Mesenteric fat pad (tissue), 1 donor: ENCODE measurements at places on chromosomes 5 and 9. TPM values are rescaled to one million over a fixed set of nuclear protein-coding genes. Genes with fewer than 3 reads are reported as not detected.

- no peak for DNase-seq
Observed at GRCh38 chr5:82151204-82151603, 127.0 kb downstream of the RPS23 start.

DNA sequence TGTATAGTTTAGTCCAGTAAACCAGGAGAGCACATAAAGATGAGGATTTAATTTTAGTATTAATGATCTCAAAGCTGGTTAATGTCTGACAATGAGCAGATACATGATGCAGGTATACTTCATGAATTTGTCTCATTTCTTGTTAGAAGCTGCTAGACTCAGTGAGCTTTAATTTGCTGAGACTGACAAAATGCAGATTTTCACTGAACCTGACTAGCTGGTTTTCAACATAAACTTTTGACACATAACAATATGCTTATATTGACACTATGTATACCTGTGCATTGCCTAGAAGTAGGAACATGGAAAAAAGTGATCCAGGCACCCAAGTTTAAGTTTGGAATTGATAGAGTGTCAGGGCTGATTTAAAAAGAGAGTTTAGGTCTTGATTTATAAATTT is 10.8 kb downstream of the UBLCP1 start:
- no peak for DNase-seq

DNA sequence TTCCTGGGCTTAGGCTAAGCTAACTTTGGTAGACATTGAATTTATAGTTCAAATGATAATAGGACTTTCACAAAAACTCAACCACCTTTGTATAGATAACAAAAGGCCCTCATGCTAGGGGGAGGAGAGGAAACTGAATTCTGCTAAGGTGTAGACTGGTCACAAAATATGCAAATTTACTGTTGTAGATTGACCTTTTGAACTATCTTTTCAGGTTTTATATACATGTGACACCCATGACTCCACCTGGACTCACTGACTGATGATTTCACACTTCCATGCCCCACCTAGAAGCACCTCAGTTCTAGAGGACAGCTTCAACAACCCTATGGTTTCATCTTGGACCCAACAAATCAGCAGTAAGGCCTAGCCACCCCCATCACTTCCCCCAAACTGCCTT is 165.7 kb downstream of the CEMIP2 start:
- DNase-seq = no peak

DNA sequence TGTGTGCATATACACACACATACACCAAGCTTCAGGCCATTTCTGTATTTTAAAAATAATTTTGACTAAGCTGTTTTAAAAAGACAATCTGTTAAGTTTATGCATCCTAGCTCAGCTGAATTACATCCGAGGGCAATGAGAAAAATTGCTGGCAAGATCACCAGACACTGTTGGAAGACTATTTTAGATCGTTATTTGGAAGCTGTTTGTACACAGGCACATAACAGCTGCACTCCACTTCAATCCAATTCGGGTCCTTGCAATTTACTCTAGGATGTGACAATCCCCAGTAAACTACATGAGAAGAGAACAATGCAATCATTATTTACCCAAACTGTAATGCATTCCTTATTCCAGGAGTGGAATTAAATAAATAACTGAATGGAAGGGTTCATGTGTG is 79.3 kb upstream of the RASA1 start:
- DNase-seq = no peak

DNA sequence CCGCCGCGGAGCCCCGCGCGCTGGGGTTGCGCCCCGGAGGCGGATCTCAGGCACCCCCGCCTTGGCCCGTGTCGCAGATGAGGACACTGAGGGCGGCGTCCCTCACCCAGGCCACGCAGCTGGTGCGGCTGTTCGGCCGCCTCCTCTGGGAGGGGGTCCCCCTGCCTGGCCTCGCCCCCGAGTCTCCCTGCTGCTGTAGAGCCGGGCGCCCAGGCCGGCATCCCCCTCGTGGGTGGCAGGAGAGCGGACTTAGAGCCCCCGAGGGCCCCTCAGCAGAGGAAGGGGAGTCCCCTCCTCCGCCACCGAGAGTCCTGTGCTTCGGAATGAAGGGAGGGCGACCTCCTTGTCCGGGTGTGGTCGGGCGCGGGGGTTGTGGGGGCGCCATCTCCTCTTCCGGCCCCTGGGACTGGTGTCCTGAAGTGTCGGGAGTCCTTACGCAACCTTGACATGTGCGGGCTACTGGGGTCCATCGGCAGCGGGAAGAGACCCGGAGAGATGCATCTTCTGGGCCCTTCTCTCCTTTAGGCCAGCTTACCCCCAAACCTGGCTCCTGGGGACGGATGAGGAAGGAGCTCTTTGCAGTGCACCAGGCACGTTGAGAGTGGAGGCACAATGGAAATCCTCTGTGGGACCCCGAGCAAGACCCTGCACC is 11.7 kb upstream of the EXOSC2 start:
- DNase-seq = no peak

The IFNB1 gene
- not detected for total RNA-seq

DNA sequence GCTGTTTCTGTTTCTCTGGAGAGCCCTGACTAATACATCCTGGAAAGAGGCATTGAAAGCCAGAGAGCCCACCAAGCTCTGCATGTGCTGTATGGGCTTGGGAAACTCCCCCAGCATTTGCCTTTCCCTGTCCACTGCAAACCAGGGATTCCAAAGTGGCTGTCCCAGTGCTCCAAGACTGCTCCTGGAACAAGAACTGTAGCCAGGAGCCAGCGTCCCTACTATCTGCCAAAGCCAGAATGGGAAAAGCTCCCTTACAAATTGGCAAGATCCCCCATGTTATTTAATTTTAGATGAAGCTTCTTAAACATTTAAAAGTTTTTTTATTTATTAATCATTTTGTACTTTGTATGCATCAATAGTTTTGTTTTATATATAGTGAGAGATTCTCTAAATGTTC is 263.2 kb downstream of the GABRB2 start:
- DNase-seq = no peak

The EMB gene
- total RNA-seq = 49.1 TPM

DNA sequence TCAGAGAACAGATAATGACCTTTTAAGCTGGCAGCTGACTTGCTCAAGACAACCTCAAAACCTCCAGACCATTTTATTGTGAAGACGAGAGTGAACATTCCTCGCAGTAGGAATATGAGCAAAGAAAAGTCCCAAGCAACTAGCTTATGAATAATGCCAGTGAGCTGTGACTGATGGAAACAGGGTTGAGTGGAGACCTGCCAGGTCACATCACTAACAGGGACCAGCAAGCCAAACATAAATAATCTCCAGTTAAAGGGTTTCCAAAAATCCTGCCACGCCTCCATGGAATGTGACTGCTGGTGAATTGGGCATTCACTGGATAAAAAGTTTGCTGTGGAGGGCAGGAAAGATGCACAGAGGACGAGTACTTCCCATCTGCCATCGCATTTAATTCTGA is 185.4 kb downstream of the CRB2 start:
- no peak for DNase-seq

The ADAMTSL2 gene
- 2.5 TPM for total RNA-seq

DNA sequence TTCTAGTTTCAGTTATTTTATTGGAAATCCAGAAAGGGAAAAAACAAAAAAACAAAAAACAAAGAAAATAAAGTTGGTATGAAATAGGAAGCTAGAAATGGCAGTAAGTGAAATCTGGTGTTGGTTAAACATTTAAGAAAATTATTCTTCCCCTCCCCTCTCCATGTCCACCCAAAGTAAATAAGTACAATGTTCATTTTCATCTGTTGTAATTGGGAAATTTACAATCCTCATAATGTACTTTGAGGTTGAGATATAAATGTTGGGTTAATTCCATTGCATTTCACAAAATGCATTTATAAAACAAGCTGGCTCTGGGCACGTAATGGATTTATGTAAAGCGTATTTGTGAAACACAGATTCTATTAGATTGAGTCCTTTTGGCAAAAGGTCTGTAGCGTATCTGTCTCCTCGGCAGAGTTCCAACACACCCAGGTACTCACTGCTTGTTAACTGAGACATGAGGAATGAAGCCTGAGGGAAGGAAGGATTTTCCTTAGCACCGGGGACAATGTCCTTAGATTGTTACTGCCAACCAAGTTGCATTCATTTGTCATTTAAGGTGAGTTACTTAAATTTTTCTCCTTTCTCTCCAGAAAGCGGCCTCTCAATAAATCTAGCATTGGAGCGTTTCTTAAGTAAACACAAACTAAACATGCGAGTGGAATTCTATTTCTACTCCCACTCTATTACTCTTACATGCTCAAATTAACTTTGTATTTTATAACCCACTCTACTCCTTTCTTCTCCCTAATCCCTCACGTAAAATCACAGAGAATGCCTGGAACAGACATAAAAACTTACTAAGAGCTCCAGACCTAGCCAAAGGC is 912.3 kb upstream of the WWC1 start:
- no peak for DNase-seq

The HTR4 gene
- total RNA-seq = 0.16 TPM

GRCh38 chr5:154065971-154066370 is 27.2 kb downstream of the MFAP3 start:
- no peak for DNase-seq

GRCh38 chr9:95018099-95018936 is 291.8 kb downstream of the AOPEP start:
- DNase-seq = no peak

DNA sequence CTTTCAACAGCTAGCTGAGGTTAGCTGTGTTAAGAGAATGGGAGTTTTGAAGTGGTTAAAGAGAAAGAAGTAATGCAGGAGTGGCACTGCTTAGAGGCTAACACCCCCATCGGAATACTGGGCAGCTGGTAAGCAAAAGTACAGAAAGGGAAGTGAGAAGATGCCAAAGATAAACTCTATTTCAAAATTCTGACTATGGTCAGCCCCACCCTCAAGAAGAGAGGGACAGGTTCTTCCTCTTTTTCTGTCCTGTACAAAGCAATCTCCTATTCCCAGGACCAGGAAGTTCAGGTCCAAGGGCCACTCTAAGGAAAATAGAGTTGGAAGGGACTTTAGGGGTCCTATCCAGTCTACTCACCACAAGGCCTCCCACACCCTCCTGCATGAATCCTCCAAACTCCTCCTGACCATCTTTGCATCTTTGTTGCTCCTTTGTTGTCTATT is 45.9 kb upstream of the JAK2 start:
- DNase-seq = no peak

DNA sequence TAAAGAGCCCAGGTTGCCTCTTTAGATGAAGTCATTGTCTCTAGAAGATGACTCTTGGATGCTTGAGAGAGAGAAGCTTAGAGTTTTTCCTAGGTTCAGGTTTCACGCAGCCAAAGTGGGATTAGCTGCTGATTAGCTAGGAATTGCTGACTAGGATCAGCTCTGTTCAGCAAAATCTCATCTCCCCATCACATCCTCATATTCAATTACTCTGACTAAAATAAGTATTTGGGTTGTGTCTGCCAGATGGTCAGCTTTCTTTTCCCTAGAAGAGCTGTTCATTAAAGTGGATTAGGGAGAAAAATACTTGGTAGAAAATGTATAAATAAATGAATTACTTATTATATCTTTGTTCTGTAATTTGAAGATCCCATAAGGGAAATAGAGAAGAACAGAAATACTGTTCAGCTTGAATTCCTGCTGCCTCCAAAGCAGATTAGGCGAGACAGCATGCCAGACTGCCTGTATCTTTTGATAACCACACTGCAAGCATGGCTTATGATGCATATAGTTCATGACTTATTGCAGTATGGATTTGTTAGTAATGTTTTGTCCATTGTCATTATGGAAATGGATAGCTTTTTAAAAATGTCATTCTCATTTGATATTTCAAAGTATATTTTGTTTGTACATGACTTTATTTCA is 184.8 kb upstream of the CD180 start:
- no peak for DNase-seq

DNA sequence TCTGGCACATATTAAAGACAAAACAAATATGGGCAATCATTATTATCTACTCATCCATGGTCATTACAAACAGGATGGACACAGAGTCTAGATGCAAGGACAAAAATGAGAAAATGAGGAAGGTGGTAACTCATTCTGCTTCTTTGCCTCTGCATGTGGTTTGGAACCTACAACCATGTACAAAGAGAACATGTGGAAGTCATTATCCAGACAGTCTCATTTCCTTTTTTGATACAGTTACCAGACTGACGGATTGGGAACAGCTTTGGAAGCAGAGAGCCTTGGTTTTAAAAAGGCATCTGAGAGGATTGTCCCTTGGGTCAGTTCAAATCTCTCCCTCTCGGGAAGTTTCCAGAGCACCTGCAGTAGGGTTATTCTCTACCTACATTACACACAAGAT is 433.4 kb upstream of the TNC start:
- no peak for DNase-seq

DNA sequence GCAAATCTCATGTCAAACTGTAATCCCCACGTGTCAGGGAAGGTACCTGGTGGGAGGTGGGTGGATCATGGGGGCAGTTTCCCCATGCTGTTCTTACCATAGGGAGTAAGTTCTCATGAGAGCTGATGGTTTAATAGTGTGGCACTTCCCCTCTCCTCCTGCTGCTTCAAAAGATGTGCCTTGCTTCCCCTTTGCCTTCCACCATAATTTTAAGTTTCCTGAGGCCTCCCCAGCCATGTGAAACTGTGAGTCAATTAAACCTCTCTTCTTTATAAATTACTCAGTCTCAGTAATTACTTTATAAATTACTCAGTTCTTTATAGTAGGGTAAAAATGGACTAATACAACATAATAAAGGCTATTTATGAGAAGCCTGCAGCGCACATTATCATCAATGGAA is 7.1 kb upstream of the CNTRL start:
- DNase-seq = no peak

GRCh38 chr5:74638970-74639806 is 1.3 kb downstream of the ENC1 start:
- DNase-seq = no peak

GRCh38 chr9:97703437-97704344 is 6.6 kb upstream of the XPA start:
- no peak for DNase-seq

GRCh38 chr9:7976167-7976755 is 176.7 kb upstream of the DMAC1 start:
- no peak for DNase-seq

DNA sequence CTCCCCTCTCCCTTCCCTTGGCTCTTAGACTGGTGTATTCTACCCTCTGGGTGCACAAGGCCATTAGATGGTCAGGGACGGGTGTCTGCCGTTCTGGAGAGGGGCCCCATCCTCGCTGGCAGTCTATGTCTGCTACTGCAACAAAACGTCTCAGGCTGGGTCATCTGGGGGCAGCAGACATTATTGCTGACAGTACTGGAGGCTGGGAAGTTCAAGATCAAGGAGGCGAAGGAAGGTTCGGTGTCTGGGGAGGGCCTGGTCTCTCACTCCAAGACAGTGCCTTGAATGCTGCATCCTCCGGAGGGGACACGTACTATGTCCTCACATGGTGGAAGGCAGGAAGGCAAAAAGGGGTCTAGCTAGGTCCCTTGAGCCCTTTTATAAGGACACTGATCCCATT is 93.4 kb upstream of the COL5A1 start:
- no peak for DNase-seq

GRCh38 chr9:77680581-77680980 is 32.5 kb upstream of the GNA14 start:
- DNase-seq = no peak
